Effector memory CD8-positive, alpha-beta T cell (primary cell): ENCODE measurements at places on chromosomes 7 and 10.

DNA sequence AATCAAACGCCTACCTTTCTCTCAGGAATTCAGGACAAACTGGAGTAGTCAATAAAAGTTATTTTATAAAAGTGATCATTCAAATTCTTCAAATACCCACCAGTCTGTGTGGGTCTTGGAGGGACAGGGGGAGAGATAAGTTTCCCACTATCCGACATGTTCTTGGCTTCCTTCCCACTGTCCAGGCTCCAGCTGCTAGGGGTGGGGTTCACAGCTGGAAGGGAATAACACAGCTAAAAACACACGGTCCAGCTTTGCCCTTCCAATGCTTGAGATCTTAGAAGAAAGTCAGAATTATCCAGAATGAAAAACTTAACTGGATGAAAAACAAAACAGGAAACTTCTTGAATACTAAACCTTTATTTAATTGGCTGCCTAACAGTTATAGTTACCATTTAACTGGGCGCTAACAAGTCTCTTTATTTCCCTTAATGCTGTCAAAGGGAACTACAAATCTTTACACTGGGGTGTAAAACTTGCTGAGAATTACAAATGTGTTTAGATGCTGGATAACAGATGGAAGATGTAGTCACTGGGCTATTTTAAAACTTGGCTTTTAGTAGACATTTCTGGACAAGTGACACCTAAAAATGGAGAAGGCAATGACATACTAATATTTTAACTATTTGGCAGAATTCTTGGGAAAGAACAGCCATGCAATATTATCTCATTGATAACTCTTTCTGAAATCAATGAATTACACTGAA, 172.8 kb upstream of the IMMP2L start:
- DNase-seq: no peak

GRCh38 chr7:84669177-84669732, 474.7 kb upstream of the SEMA3A start:
- no peak for DNase-seq

- no peak for DNase-seq
Measured at GRCh38 chr7:4856336-4857057, 5.3 kb downstream of the PAPOLB start.

- no peak for DNase-seq
Measured at GRCh38 chr10:73859784-73860491, 14.4 kb downstream of the CAMK2G start.

DNA sequence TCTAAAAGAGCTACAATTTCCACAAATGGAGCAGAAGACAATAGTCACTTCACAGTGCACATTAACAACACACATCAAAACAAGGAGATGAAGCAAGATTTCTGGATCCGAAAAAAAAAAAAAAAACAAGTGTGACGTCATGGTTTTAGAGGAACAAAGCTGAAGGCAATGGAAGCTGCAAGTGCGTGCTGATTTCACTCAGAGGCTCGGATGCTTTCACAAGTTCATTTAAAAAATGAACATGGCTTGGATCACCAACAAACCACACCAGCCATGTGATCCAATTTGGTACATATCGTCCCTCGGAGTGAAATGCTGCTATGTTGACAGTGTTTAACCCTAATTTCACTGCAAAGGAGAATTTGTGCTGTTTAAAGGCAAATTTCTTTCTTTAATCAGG, 337.0 kb upstream of the PRKCQ start:
- no peak for DNase-seq

DNA sequence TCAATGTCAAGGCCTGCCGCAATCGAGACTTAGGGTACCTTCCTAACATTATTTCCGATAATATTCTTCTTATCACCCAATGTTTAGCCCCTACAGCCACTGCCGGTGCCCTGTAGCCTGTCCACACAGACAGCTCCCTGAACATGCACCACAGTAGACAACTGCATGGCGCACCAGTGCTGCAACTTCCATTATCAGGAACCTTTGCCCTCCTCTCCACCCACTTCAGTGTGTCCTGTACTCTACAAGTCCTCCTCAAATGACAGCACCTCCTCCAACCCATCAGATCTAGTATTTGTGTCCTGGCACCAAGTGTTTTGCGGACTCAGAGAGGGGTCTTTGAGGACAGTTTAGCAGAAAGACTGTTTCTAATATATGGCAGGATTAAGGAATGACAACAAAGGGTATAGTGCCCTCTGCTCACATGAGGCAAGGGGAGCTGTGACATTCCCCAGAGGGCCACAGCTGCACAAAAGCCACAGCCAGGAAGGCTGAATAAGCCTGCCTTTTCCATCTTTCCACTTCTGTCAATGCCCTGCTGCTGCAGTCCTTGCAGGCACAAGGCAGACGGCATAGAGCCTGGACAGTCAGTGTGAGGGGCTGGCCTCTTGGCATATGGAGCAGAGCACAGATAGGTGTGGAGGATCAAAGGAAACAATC, 335.4 kb downstream of the PARD3 start:
- no peak for DNase-seq

DNA sequence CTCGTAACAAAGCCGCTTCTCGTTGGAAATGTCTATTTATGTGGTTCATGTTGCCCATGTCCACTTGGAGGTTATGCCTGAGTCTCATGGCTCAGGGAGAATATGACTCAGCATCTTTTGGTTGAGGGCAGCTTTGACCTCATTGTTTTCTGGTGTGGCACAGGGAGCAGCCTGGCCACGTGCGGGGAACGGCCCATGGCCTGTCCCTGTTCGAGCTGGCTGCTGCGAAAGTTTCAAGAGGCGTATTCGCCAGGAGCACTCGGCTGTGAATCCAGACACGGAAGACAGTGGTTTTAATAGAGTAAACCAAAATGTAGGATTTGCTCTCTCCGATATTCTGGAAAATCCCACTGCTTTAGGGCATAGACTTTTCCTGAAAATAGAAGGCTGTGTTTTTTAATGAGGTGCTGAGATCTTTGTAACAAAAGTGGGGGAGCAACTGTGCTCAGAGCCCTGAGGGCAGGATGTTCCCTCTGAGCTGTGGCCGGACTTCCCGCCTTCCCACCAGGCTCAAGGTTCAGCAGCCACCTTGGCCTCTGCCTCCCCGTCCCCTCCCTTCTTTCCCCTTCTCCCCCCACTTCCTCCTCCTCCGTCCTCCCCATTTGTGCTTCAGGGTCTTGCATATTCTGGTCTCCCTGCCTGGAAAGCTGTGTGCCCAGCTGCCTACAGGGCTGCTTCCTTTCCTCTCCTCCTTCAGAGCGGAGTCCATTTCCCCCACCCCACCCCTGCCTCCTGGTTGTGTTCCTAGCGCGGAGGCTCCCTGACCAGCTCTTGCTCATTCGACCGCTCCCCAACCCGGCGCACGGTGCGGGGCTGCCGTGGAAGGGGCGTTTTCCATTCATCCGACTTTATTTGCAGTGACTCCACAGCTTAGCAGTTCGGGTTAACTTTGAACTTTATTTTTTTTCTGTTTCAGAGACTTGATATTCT, 642.0 kb downstream of the SDK1 start:
- DNase-seq: no peak

DNA sequence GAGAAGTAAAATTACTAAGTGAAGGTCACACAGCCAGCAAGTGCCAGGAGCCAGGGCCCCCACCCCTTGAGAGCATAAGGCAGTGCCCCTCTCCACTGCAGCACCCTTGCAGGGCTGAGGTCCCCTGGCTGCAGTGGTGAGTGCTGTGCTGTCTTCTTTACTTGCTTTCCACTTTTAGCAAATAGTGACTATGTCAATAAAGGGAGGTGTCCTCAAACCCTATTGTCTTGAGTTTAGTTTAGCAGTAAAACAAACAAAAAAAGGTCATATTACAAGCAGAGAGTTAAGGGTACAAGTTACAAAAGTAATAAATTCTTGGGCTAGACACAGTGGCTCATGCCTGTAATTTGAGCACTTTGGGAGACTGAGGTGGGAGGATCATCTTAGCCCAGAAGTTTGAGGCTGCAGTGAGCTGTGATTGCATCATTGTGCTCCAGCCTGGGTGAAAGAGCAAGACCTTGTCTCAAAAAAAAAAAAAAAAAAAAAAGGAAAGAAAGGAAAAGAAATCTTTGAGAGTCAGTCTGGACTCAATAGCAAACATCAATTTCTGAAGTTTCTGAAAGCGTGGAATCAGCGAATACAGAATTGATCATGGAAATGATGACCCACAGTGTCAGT, 39.0 kb upstream of the KIF5B start:
- no peak for DNase-seq

GRCh38 chr7:107890493-107890961, 456 bp upstream of the DLD start:
- no peak for DNase-seq

DNA sequence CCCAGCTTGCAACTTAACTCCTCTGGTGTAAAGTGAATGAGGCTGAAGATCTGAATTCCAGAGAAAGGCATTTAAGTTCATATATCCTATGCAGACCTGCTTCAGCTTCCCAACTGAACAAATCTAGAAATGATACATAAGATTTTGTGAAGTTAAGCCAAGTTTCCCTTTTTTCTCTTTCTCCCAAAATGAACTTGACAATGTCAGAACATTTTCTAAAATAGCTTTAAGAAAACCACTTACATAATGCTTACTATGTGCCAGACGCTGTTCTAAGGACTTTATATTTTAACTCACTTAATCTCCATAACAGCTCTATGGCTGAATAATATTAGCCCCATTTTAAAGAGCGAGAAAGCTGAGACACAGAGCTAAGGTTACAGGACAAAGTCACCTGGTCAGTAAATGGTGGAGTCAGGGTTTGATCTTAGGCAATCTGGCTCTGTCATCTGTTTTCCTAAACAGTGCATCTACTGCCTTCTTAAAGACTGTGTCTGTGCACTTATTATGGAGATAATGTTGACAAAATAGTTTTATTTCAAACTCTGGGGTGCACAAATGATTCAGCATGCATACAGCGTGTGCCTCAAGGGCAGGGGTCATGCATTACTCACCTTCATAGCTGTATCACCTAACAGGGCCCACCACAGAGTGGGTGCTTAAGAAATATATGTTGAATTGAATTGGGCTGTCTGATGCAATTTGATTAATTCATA, 66.8 kb downstream of the RHOBTB1 start:
- no peak for DNase-seq

DNA sequence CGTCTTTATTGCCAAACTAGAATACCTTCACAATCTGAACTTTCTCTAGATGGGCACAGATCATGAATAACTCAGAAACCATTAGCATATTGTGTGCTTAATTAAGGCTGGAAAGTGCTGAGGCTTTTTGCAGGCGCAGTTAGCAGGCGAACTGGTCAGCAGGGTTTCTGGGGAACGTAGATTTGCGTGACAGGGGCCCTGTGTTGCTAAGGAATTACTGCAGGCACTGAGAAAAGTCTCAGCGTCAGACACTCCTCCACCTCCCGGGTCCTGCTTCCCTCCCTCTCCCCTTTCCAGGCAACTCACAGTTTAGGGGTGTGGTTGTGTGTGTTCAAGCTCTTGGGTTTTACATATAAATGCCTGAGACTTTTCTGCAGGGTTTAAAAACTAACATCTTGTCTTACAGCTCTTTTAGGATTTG, 2.2 kb downstream of the MAP3K8 start:
- DNase-seq: no peak
